ENCODE measurements at places on chromosomes 7 and 10.

DNA sequence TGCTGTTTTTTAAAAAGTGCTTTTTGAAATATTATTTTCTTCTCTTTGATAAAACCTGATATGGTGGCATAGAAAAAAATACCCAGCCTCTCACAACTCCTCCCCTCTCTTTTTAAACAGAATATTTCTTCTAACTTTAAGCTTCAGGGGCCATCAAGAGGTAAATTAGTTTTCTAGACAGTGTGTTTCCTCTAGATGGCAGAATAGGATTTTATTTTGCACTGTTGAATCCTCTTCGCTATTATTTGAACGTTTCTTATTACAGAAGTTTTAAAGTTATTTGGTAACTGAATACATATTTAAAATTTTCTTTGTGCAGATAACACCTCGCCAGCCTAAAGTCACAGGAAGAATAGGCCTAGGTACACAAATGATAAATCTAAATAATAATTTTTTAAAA, 30.3 kb downstream of the ARL5B start:
- peak; percentile 4 for DNase-seq

- DNase-seq, result no peak
Observed at GRCh38 chr10:126584836-126585235, 85.7 kb downstream of the C10orf90 start.

GRCh38 chr7:138257459-138258196, 181.4 kb downstream of the AKR1D1 start:
- DNase-seq, result no peak

DNA sequence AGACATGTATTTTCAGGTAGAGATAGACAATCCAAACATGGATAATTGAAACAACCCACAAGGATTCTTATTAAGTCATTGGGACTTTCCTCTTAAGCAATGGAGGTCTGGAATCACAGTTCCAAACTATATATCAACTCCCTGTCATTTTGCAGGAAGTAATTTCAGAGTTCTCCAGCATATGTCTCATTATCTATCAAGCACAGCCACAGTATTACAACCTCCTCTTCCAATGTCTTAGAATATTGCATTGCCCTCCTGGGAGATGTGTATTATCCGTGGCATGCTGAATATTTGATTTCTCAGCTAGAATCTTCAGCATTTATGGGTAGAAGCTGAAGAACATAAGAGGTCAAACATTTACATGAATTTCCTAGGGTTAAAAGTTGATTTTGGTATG, 1255.8 kb downstream of the SORCS1 start:
- DNase-seq, result no peak

DNA sequence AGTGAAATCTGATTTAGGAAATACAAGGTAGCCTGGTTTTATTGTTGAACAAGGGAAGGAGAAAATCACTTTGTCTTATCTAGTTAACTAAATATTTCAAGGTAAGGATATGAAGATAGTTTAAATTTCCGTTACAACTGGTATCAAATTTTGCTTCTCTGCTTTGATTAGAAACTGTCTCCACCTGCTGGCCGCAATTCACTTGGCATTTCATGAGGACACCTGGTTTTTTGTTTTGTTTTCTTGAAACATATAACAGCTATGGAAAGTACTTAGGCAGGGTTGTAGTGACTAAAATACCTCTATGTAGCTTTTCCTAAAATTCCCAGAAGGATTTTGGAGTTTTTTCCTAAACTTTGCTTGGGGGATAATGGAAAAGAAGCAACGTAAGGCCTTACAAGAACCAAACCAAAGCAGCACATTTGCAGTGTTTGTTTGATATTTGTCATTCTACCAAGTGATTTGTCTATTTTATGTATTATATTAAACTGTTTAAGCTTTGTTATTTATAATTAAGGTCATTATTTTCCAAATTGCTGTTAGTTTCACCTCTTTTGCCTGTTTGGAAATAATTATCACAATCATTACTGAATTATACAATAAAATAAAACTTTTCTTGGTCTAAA, 73.6 kb downstream of the AHCYL2 start:
- DNase-seq, result peak; percentile 49

DNA sequence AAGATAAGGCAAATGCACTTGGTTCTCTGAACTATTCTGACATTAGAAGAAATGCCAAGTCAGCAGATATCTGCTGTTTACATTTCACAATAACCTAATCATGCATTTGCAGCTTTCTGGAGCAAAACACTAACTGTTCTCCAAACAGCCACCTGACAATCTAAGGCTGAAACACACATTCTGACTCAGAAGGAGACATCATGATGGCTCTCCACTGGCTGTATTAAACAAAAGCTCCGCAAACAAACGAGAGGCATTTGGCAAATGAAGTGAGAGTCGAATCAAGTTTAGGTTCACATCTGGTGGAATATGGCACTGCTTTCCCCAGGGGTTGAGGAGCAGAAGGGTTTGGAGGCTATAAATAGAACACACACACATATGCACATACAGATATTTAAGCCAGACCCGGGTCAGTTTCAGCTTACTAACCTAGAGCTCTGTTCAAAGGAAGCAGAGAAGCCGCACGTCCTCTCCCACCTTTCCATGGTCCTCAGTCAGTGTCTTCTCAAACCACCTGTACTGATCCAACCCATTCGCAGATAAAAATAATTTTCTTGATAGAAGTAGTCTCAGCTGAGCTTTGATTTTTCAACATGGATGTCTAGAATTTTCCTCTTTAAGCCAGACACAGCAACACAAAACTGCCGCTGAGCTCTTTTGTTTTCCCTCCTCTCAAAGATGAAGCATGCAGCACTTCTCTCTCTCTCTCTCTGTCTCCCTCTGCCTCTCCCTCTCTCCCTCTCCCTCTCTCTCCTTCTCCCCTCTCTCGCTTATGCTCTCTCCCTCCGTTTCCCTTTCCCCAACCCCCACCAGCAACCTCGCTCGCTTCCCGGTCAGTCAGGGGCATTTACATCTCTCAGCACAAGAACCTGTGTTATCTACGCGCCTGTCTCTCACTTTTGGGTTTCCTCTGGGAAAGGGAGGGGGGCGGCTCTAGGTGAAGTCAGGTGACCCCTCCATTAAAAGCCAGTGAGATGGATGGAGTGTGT, 682.8 kb downstream of the MAGI2 start:
- no peak for DNase-seq

- DNase-seq, result no peak
Observed at GRCh38 chr10:24462889-24463552, 254.1 kb downstream of the KIAA1217 start.

DNA sequence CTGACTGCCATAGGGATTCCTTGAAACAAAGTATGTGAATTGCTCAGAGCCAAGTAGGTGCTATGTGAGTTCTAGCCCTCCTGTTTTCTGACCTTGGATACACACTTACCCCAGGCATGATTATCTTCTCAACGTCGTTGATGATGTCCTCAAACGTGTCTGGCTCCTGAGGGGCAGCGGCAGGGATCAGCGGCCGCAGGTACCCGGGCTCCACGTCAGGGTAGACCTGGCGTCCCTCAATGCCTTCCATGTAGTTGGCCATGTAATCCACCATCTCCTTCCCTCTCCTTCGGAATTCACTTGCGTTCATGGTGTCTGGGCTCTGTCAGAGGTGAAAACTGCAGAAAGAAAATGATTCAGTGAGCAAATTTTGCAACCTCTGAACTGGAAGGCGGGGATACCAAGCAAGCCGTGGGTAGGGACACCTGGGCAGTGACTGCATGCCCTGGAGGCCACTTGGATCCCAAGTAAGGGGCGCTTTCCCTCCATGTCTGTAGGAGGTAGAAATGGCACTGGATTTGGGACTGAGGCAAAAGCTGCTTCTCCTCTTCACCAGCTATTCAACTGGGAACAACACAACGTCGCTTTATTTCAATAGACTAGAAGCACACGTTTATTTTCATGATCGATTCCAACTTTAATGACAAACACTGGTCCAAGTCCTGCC, 21.3 kb downstream of the DDC start:
- DNase-seq, result no peak

DNA sequence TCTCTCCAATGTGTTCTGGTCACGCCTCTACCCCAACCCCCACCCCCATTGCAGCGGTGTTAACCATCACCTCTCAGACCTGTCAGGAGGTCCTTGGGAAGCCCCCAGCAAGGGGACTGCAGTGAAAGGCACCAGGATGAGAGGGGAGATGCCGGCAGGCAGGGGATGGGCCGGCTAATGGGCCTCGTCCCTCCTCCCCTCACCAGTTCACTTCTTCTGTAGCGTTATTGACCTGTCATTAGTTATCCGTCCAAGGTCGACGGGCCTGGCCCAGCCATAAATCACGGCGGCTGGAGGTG, 18.8 kb downstream of the POLL start:
- no peak for DNase-seq

- DNase-seq, result no peak
Observed at GRCh38 chr10:112819231-112819630, 130.8 kb upstream of the TCF7L2 start.

DNA sequence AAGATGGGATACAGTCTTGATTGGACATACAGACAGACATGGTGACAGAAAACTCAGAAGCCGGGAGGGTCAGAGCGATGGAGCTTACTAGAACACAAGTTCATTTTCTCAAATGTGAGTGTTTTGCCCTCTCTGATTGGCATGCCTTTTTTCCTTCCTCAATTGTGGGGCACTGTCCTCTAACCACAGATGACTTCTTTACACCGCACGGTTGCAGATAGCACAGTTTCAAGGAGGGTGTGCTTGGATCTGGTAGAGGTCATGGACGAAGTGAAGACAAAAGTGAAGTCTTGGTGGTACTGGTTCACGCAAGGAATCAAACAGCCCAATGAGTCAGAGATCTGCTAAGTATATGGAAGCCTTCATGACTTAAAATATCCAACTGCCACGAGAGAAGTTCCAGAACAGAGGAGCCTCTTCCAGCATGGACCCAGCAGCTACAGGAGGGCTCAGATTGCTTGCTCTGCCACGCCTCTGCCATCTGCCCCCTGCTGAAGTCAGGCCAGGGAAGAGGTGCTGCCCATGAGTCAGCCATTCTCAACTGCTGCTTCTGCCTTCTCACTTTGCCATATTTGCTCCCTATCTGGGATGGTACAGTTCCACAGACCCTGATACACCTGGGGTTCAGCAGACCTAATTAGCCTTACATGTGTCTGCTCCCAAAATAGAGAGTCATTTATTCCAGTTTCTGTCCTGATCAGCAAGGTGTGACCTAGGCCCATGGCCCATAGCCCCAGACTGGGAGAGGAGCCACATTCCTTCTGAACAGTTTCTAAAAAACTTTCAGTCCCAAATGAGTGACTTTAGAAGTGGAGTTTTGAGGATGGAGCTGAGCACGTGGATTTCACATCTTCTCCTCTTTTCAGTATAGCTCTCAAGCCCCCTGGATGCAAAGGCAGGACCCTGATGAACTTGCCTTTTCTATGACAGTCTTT, 413.8 kb downstream of the KCNMA1 start:
- DNase-seq, result no peak

DNA sequence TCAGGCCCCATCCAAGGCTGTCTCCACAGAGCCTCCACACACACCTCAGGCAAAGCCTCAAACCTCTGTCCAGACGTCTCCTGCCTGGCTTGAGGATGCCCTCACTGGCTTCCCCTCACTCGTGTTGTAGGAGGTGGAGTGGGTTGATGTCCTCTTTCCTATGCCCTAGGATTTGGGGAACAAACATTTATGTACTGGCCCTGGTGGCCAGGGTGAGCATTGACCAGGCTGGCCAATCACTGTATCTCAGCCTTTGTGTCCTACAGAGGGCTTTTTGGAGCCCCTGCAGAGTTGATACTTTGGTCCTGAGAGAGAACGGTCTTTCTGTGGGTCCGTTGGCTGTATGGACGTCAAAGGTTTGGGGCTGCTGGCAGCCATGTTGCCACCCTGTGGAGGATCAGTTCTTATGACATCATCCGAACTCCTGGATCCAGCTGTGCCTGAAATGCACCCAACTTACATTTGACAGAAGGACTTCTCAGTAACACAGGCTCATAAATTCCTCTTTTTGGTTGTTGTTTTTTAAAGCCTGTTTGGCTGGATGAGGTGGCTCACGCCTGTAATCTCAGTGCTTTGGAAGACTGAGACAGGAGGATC, 2.3 kb upstream of the GRID2IP start:
- DNase-seq, result no peak

DNA sequence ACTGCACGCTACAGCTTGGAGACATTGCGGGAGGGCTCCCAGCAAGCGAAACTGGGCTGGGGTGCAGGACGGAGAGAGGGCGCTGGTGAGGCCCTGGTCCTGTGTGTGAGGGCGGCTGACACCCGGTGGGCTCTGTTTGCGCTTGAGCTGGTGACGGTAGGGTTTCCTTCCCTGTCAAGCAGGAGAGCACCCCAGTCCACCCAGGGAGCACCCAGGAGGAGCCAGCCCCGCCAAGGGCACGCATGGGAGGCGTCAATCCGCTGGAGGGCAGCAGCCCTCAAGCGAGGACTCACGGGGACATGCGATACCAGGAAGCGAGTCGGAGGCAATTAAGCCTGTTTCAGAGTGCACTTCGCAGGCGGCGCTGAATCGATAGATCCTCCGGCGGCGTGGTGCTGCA, 109.4 kb downstream of the MAD1L1 start:
- DNase-seq, result no peak

- no peak for DNase-seq
Observed at GRCh38 chr7:132609906-132610520, 33.7 kb upstream of the PLXNA4 start.

DNA sequence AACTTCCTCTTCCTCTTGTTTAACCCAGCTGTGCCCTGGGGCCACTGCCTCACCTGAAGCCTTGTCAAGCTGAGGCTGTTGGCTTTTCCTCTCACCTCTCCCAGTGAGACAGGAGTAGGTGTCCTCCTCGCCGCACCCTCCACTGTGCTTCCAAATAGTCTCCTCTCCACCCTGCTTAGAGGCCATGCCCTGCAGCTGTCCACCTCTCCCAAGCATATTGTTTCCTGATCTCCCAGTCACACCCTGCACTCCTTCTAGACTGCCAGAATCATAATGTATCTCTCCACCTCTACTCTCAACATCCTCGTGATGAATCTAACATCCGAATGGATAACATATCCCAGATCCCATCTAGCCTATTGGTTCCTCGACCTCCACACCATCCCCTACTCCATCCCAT, 196.3 kb upstream of the GHITM start:
- no peak for DNase-seq

GRCh38 chr7:341841-342638, 52.1 kb downstream of the FOXL3 start:
- DNase-seq, result no peak

GRCh38 chr10:88647061-88647615, 17.1 kb upstream of the LIPF start:
- DNase-seq, result no peak

DNA sequence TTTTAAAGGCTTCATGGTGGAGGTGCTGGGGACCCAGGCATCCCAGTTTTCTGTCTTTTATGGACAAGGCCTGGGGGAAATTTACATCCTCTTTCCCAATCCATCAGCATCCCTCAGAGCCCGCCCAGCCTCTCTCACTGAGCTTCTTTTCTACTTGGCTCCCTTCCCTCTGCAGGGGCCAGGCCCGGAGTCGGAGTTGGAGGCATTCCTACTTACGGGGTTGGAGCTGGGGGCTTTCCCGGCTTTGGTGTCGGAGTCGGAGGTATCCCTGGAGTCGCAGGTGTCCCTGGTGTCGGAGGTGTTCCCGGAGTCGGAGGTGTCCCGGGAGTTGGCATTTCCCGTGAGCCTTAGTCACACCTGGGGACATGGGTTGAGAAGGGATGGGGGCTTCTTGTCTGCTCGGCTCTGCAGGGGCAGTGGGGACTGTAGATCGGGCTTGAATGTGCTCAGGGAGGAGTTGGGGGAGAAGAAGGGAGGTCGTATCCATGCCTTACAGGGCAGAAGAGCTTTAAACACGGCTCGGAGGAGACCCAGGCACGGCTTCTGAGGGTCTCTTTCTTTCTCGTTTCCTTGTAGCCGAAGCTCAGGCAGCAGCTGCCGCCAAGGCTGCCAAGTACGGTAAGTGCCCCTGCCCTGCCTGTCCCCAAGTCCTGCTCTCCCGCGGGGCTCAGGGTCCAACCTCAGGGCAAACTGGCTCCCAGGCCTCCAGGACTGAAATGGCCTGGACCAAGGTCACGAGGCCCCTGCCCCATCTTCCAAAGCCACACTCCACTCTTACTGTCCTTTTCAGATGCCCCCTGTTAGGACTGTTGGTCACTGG, 27.3 kb upstream of the LIMK1 start:
- no peak for DNase-seq

Measured in activated CD4-positive, alpha-beta T cell treated with anti-CD3 and anti-CD28 coated beads, Interleukin-10, Interleukin-2, amounts not matched to agents 100 ng/mL and 50 ng/mL, durations not matched to agents 16 hours and 8 hours (primary cell).